ENCODE measurements at places on chromosomes 6 and 20.

DNA sequence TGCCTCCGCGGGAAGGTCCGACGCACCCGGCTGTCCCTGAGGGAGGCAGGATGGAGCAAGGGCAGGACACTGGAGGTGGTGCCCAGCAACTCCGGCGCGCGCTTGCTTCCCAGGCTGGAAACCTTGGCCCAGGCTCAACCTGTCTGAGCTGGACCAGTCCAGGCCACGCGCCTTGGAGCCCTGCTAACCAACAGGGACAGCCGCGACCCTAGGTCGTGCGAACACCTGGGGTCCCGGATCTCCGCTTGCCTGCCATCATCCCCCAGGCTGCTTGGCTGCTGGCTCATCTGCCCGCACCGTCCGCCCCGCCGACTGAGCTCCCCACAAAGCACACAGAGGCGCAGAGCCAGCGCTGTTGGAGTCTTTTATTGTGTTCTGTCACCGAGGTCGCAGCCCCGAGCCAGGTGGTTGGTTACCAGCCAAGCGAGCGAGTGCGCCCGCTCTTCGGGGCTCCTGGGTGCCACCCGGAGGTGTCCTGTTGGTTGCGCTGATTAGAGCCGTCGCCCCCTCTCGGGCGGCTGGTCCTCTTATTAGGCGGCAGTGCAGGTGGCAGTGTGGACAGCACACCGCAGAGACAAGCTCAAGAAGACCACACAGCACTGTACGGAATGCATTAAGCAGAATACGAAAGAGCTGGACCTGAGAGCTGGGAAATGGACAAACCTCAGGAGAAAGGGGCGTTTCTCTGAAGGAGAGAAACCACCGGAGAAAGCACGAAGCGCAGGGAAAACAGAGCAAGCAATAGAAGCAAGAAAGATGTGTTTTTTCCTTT is 3.8 kb downstream of the COL12A1 start:
- DNase-seq, result no peak

GRCh38 chr6:126076992-126077664 is 90.8 kb downstream of the TRMT11 start:
- DNase-seq, result no peak

- DNase-seq, result no peak
Observed at GRCh38 chr20:59441306-59441705, 140.9 kb downstream of the EDN3 start.

- DNase-seq, result no peak
Observed at GRCh38 chr20:14717134-14717999, 380.0 kb upstream of the FLRT3 start.

GRCh38 chr6:157194643-157195042 is 128.7 kb downstream of the TMEM242 start:
- no peak for DNase-seq

GRCh38 chr20:53773792-53774401 is 180.3 kb upstream of the ZNF217 start:
- no peak for DNase-seq

DNA sequence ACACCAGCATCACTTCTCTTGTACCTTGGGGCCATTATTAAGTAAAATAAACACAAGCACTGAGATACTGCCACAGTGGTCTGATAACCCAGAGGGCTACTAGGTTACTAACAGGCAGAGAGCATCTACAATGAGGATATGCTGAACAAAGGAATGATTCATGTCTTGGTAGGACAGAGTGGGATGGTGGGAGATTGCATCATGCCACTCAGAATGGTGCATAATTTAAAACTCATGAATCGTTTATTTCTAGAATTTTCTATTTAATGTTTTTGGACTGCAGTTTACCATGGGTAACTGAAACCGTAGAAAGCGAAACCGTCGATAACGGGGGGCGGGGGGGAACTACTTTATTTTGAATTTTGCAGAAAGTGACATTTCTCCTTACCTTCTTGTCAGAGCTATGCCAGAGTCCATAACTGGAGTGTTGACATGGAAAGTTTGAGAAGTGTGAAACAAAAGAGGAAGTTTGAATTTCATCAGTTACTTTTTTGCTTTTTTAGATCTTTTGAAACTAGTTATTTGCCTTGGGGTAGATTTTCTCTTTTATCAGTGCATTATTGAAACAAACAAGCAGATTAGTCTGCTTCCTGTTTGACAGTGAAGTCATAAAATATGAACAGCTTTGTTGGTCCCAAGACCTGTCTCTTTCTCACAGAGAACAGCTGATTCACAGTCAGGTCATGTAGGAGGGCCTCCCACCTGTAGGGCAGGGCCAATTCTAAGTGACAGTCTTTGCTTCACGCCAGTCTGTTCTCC is 124.9 kb downstream of the KLHL32 start:
- DNase-seq, result no peak

- DNase-seq, result no peak
Observed at GRCh38 chr6:16504609-16505008, 256.7 kb downstream of the ATXN1 start.

DNA sequence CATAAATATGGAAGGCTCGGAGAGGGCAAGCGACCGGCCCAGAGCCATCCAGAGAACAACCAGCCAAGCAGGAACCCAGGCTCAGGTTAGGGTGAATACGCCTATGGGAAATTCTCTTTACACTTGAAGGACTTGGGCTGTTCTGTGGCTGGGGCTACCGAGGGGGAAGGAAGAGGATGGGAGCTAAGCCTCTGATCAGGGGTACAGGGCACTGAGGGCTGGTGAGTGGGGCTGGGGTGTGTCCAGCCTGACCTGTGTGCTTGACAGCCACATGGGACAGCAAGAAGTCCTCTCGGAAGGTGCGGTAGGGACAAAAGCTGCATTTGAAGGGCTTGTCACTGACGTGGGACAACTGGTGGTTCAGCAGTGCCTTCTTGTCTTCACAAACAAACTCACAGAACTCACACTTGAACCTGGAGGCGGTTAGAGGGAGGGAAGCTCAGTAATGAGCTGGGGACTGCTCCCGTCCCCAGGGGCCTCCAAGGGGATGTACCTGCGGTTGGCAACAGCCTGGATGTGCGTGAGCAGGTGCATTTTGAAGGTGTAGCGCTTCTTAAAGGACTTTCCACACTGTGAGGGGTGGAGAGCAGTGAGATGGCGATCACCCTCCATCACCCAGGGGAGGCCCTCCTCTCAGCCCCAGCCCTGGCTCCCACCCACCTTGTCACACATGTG is 11.9 kb downstream of the ZNF335 start:
- no peak for DNase-seq

GRCh38 chr6:37088897-37089296 is 81.1 kb upstream of the PIM1 start:
- DNase-seq, result no peak

DNA sequence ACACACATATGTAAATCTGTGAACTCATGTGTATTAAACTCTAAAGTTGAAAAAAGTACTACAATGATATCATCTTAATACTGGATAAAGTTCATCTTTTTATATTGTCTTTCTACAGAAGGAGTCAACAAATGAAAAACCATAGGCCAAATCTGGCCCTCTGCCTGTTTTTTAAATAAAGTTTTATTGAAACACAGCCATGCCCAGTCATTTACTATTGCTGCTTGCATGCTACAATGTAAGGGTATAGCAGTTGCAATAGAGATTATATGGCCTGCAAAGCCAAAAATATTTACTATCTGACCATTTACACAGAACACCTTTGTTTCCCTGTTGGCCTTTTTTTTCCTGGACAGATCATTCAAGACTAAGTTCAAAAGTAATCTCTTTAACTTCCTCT is 374.6 kb upstream of the ARID1B start:
- DNase-seq, result no peak

GRCh38 chr20:10469599-10469998 is 34.5 kb downstream of the SLX4IP start:
- DNase-seq, result peak; percentile 19

GRCh38 chr6:30483677-30484279 is 5.5 kb upstream of the HLA-E start:
- peak; percentile 44 for DNase-seq

DNA sequence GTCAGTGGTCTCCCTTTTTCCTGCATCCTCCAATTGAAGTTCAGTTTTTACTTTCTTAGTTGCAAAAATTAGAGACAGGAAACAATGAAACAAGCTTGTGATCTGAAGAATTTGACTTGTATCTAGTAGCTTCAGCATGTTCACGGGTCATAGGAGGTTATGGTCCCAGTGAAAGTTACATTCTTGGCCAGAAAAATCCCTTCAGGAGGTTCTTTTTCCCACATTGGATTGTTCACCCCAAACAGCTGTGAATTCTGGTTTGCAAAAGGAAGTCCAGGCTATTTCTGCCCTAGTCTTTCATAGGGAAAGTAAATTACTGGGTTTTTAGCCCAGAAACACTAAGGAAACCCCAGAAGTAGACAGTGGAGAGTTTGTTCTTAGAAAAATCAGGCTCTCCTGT is 8.1 kb downstream of the ANKS1A start:
- no peak for DNase-seq

DNA sequence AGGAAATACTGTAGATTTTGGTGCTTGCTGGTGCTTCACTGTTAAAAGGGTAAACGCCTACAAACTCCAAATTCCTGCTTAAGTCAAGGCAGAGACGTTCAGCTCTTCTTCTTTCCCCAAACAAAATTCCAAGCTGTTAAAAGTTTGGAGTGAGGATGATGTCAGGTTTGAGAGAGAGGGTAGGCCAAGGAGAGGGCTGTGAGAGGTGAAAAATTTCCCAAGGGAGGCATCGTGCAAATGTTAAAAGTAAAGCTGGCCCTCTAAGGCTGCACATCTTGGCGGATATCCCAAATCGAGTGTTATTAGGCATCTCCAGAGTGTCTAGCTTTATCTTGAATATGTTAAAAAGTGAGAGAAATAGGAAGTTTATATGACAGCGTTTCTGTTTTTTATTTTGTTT is 651.8 kb downstream of the QKI start:
- DNase-seq, result no peak

- no peak for DNase-seq
Observed at GRCh38 chr6:98054453-98054852, 771.4 kb upstream of the MMS22L start.

- DNase-seq, result no peak
Observed at GRCh38 chr20:2932498-2932897, 59.2 kb downstream of the PTPRA start.

- peak; percentile 57 for DNase-seq
Observed at GRCh38 chr6:6614096-6614982, 25.8 kb downstream of the LY86 start.

DNA sequence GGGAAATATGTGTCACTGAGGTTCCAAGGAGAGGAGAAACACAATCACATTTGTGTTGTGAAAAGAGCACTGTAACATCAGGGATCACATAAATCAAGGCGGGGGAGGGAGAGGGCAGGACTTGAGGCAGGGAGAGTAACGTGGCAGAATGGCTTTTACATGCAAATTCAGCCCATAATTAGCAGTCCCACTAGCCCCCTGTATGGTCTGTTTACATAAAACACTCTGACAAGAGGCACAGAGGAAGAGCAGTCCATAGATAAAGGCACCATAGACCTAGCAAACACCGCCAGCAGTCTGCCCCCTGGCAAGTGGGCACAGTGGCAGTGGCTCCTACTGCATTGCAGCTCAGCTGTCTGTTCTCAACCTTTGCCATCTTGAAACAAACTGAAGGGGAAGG is 82.7 kb downstream of the LYRM2 start:
- DNase-seq, result no peak

DNA sequence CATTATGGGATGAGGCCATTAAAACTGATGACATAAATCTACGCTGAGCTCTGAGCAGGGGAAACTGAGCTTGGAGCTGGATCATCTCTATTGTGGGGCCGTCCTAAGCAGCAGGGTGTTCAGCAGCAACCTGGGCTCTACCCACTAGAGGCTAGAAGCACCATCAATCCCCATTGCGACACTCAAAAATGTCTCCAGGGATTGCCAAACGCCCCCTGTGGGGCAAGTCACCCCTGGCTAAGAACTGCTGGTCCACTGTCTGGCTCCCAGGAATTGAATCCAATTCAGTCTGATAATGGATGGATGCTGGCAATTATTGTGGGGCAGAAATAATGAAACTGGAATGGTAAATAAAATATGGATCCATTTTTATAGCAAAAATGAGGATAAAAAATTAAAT is 38.2 kb downstream of the PMEPA1 start:
- DNase-seq, result no peak

DNA sequence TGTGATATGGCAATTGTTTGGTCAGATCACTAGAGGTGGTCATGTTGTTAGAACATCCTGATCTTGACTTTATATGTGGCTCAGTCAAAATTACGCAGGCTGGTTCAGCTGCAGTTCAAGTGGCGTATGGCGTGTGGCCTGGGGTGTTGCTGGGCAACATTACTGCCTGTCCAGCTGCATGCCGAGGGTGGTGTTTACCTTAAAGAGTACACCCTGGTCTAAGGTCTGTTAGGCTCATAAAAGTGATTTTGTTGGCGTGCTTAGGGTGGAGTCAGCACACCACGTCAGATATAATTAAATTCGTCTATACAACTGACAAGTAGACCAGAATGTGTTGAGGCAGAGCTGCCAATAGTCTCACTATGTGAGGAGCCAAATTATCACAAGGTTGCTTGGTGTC is 55.6 kb upstream of the NEDD9 start:
- no peak for DNase-seq

DNA sequence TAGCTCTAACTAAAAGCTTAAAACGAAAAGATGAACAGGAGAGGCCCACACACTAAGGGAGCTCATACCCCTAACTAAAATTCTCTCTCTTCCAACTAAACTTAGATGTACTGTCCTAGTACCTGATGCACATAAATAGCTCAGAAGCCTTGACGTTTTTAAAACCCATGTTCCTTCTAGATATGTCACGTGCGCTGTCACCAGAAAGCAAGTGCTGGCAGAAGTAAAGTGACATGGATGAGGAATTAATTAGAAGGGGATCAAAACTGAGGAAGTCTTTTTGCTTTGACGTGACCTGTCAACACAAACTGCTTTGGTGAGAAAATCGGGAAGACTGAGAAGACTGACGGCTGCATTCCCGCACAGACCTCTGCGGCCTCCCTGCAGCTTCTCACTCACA is 142.5 kb downstream of the ZMYND8 start:
- no peak for DNase-seq

DNA sequence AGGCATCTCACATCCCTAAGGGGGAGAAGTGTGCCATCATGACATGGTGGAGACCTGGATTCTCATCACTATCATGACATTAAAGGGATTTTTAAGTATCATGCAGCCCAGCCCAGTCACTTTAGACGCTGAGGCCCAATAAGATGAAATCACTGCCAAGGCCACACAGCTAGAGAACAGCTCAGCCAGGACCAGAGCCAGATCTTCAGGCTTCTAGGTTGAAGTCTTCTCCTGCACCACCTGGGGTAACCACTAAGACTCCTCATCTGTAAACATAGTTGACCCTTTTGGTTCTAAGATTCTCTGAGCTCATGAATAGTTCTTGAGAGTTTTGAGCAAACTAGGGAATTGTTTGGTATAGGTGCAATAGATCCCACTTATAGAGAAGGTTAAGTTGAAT is 125.1 kb downstream of the TCP11 start:
- no peak for DNase-seq

GRCh38 chr20:50913690-50914375 is 17.4 kb downstream of the ADNP start:
- DNase-seq, result no peak

- DNase-seq, result peak; percentile 32
Observed at GRCh38 chr6:14717307-14717706, 528.6 kb upstream of the JARID2 start.

GRCh38 chr6:138289739-138290138 is 71.4 kb upstream of the PBOV1 start:
- no peak for DNase-seq

All from CD4-positive, alpha-beta T cell treated with Interleukin-6 at 100 ng/mL for 8 hours (primary cell).